Calu3 (cell line): ENCODE measurements at places on chromosomes 7 and 10. TPM values are rescaled to one million over a fixed set of nuclear protein-coding genes. Genes with fewer than 3 reads are reported as not detected.
A peak's percentile ranks its signal among the peaks of the same experiment; 100 is the strongest.

GRCh38 chr10:13969792-13970140, 361.0 kb downstream of the FRMD4A start:
- H3K4me1 ChIP-seq = no peaks in the 10 kb centered on the region
- H3K36me3 ChIP-seq = no peaks in the 10 kb centered on the region
- H3K4me3 ChIP-seq = no peak overlapping the region
- peaks cover 36% of the 10 kb centered on the region for H3K27me3 ChIP-seq
- no peak overlapping the region for H3K27ac ChIP-seq

The WDR86 gene
- not detected in 2 replicates for total RNA-seq

The MACC1 gene
- total RNA-seq = 190 and 199 TPM in 2 replicates

The SLC26A5 gene
- not detected in 2 replicates for total RNA-seq

The HOXA10 gene
- total RNA-seq = 11.8 and 12.1 TPM in 2 replicates

GRCh38 chr7:3846738-3847137, 545.7 kb downstream of the SDK1 start:
- H3K27ac ChIP-seq = no peak overlapping the region
- no peaks in the 10 kb centered on the region for H3K36me3 ChIP-seq
- no peak for DNase-seq
- no peak overlapping the region for H3K4me3 ChIP-seq

DNA sequence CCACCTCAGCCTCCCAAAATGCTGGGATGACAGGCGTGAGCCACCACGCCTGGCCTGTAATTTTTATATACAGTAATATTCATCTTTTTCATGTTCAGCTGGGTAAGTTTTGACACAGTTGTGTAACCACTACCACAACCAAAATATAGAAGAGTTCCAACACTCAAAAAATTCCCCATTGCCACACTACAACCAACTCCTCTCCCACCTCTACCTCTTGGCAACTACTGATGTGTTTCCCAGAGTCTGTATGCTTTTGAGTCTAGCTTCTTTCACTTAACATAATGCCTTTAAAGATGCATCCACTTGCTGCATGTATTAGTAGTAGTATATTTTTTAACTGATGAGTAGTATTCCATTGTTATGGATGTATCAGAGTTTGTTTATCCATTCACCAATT, 90.7 kb downstream of the SRPK2 start:
- H3K4me3 ChIP-seq = no peak overlapping the region
- H3K36me3 ChIP-seq = peaks cover 4% of the 10 kb centered on the region
- peaks cover 5% of the 10 kb centered on the region for H3K4me1 ChIP-seq
- no peaks in the 10 kb centered on the region for H3K27me3 ChIP-seq

The MOGAT3 gene
- not detected in 2 replicates for total RNA-seq

The CALD1 gene
- total RNA-seq = 5.5 and 9.3 TPM in 2 replicates

GRCh38 chr7:74271742-74272141, 17.5 kb upstream of the CLIP2 start:
- H3K4me1 ChIP-seq = peaks cover 9% of the 10 kb centered on the region
- no peak overlapping the region for H3K4me3 ChIP-seq
- DNase-seq = no peak
- no peaks in the 10 kb centered on the region for H3K27me3 ChIP-seq

DNA sequence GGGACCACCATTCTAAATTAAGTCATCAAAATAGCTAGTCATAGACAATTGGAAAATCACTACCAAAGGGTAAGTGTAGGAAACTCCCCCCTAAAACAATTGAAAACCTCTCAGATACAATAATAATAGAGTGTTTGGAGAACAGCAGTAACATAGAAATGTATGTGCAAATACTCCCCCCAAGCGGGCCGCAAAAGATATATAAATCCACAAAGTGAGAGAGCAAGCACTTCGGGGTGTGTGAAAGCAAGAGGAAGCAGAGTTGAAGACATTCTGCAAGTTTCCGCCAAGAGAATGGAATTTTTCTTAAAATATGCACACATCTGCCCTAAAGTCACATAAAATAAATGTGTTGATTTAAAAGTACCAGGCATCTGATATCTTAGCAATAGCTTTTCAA, 33.3 kb downstream of the CHCHD3 start:
- DNase-seq = no peak
- H3K4me3 ChIP-seq = no peak overlapping the region
- no peaks in the 10 kb centered on the region for H3K36me3 ChIP-seq
- H3K4me1 ChIP-seq = no peaks in the 10 kb centered on the region
- H3K27me3 ChIP-seq = no peaks in the 10 kb centered on the region

GRCh38 chr7:69847921-69848612, 249.8 kb downstream of the AUTS2 start:
- H3K36me3 ChIP-seq = no peaks in the 10 kb centered on the region
- H3K4me1 ChIP-seq = no peaks in the 10 kb centered on the region
- no peak overlapping the region for H3K4me3 ChIP-seq
- no peak overlapping the region for H3K27ac ChIP-seq
- DNase-seq = no peak

- H3K4me1 ChIP-seq = no peaks in the 10 kb centered on the region
- no peak for DNase-seq
- no peaks in the 10 kb centered on the region for H3K27me3 ChIP-seq
- H3K4me3 ChIP-seq = no peak overlapping the region
- no peak overlapping the region for H3K27ac ChIP-seq
- H3K36me3 ChIP-seq = no peaks in the 10 kb centered on the region
Measured at GRCh38 chr10:44178856-44179255, 206.0 kb downstream of the CXCL12 start.

- no peaks in the 10 kb centered on the region for H3K4me1 ChIP-seq
- no peaks in the 10 kb centered on the region for H3K36me3 ChIP-seq
- H3K27ac ChIP-seq = no peak overlapping the region
- no peak for DNase-seq
Measured at GRCh38 chr10:78316451-78316931, 282.8 kb downstream of the RPS24 start.

GRCh38 chr10:97185326-97186058, at the start of gene SLIT1:
TSS of gene SLIT1 (minus strand) at chr10:97185959. CDS start at chr10:97185674, 285 bp downstream.
- H3K4me1 ChIP-seq = no peaks in the 10 kb centered on the region
- DNase-seq = peak; percentile 14
- H3K36me3 ChIP-seq = no peaks in the 10 kb centered on the region
- no peaks in the 10 kb centered on the region for H3K27me3 ChIP-seq
- no peak within 1 kb of the TSS for H3K27ac ChIP-seq

DNA sequence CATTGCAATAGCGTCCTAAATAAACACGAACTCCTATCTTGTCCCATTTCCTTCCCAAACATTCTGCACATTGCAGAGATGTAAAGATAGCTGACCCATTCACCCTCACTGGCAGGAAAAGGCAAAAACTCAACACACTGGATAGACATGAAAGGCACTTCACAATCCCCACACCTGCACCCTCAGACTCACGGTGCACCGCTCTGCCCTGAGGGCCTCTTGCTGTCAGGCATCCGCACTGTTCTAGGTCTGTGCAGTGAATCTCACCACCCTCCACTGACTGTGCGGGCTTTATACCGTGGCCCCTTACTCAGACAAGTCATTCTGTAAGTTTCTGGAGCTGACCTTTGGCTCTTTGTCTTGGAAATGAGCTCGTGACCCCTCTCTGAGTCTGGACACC, 42.9 kb upstream of the PARD3 start:
- no peak overlapping the region for H3K27ac ChIP-seq
- DNase-seq = no peak
- H3K4me1 ChIP-seq = peaks cover 8% of the 10 kb centered on the region
- H3K36me3 ChIP-seq = no peaks in the 10 kb centered on the region

- H3K36me3 ChIP-seq = no peaks in the 10 kb centered on the region
- H3K27me3 ChIP-seq = no peaks in the 10 kb centered on the region
- no peak overlapping the region for H3K4me3 ChIP-seq
- H3K27ac ChIP-seq = no peak overlapping the region
- no peaks in the 10 kb centered on the region for H3K4me1 ChIP-seq
- DNase-seq = no peak
Measured at GRCh38 chr7:91659096-91659495, 221.4 kb downstream of the MTERF1 start.

DNA sequence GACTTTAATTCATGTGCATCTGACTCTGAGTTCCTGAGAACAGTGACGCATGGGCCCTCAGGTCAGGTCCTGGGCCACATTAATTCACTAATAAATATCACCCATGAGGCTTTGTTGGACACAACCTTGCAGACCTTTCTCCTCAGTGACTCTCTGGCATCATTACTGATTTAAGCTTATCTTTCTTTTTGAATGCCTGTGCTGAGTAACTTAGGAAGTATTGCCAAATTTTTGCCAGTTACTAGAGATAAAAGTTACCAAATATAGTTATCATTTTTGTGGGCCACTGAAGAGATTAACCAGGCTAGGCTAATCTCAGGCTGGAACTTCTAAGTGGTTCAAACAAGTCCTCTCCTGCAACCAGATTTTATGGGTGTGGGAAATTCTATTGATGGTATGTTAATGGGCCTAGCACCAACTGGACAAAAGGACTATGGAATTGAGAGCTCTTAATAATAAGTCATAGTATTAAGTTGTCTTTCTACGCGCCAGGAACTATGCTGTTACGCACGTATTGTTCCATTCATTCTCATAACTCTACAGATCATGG, 28.8 kb upstream of the PRTFDC1 start:
- H3K4me3 ChIP-seq = no peak overlapping the region
- no peaks in the 10 kb centered on the region for H3K27me3 ChIP-seq
- no peaks in the 10 kb centered on the region for H3K4me1 ChIP-seq
- H3K36me3 ChIP-seq = no peaks in the 10 kb centered on the region
- no peak overlapping the region for H3K27ac ChIP-seq

DNA sequence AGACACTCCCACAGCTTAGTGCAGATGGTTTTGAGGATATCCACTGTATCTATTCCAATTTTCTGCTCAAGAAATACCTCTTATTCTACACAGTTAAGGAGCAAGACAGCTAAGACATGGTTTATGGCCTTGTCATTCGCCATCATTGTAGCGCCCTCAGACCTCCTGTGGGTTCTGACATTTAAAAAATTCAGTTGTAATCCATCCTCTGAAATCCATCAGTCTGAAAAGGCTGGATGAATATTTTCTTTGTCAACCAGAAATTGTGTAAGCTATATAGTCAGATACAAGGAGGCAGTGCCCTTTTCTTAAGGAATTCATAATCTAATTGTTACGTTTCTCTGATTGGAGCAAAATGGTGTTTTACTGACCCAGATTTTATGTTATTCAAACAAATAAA, 353.6 kb downstream of the GALNT17 start:
- no peak overlapping the region for H3K4me3 ChIP-seq
- H3K27me3 ChIP-seq = no peaks in the 10 kb centered on the region
- no peaks in the 10 kb centered on the region for H3K4me1 ChIP-seq
- H3K27ac ChIP-seq = no peak overlapping the region
- no peaks in the 10 kb centered on the region for H3K36me3 ChIP-seq

The TMEM130 gene
- not detected in 2 replicates for total RNA-seq

The SFMBT2 gene
- 0.64 and 1.7 TPM in 2 replicates for total RNA-seq

The EFCAB10 gene
- not detected in 2 replicates for total RNA-seq

- no peak overlapping the region for H3K4me3 ChIP-seq
- no peaks in the 10 kb centered on the region for H3K27me3 ChIP-seq
- H3K4me1 ChIP-seq = no peaks in the 10 kb centered on the region
- no peak overlapping the region for H3K27ac ChIP-seq
Measured at GRCh38 chr7:51160990-51161615, 155.5 kb downstream of the COBL start.

- H3K36me3 ChIP-seq = peaks cover 10% of the 10 kb centered on the region
- no peaks in the 10 kb centered on the region for H3K4me1 ChIP-seq
- no peak for DNase-seq
- H3K4me3 ChIP-seq = no peak overlapping the region
- no peaks in the 10 kb centered on the region for H3K27me3 ChIP-seq
- H3K27ac ChIP-seq = no peak overlapping the region
Measured at GRCh38 chr10:127069436-127069835, 127.0 kb downstream of the INSYN2A start.
